Fibroblast of the aortic adventitia (primary cell): ENCODE measurements at places on chromosomes 13 and 19. TPM values are rescaled to one million over a fixed set of nuclear protein-coding genes. Genes with fewer than 3 reads are reported as not detected.

Gene SYNGR4
- total RNA-seq: not detected in 2 replicates

Gene CEACAM8
- not detected in 2 replicates for total RNA-seq

Gene LIN7B
- 2.2 and 3.7 TPM in 2 replicates for total RNA-seq

Gene LIPE
- total RNA-seq: 1.4 and 1.6 TPM in 2 replicates

Gene UBE2L5
- under 0.01 TPM in 1 of 2 replicates, not detected in the other for total RNA-seq

Gene CLEC17A
- total RNA-seq: 0.09 TPM in 1 of 2 replicates, not detected in the other

Gene OR7C1
- total RNA-seq: not detected in 2 replicates

Gene LILRA6
- not detected in 2 replicates for total RNA-seq

Gene FXYD7
- not detected in 2 replicates for total RNA-seq

Gene APOE
- 1.6 and 309 TPM in 2 replicates for total RNA-seq

Gene ETV2
- total RNA-seq: 0.81 and 1.6 TPM in 2 replicates

Gene CEBPA
- 0.18 TPM in 1 of 2 replicates, not detected in the other for total RNA-seq

Gene CGB1
- total RNA-seq: not detected in 2 replicates
